ENCODE measurements at places on chromosomes 5 and 9. TPM values are rescaled to one million over a fixed set of nuclear protein-coding genes. Genes with fewer than 3 reads are reported as not detected.

- no peak for DNase-seq
These were observed 1.5 kb downstream of the PAPPA start for GRCh38 chr9:116154976-116155697.

GRCh38 chr9:108282872-108283271 is 572.9 kb downstream of the ACTL7B start:
- no peak for DNase-seq

DNA sequence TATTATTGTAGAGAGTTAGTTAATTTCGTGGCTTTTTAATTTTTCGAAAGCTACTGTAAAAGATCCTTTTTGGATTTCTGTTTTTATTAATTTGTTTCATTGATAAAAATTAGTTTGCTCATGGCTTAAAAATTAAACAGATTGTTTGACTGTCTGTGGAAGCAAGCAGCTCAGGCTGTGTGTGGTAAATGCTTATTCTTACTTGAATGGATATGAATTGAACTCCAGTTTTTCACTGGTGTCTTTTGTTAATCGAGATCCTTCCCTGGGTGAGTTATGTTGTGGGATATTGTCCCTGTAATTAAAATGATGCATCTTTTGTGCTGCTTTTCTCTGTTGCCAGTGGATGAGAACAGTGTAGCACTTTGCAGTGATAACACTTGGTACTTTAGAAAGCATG is 75.3 kb downstream of the PIK3R1 start:
- DNase-seq: no peak

DNA sequence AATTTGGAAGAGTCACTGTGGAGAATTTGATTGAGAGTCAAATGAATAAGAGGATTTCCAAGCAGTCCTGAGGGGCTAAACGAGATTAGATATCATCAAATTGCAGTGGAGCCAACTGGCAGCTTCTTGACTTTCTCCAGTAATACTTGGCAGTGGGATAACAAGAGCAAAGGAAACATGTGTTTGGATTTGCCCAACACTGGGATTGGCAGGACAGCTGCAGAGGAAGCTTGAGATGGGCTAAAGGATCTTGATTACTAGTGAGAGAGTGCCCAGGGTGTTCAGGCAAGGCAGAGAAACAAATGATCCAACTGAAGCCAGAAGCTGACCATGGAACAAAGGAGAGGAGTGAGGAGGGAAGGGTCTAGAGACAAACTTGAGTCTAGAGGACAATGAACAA is 356.0 kb upstream of the ISL1 start:
- DNase-seq: no peak

Gene UNC5A
- 0.34 TPM for total RNA-seq

DNA sequence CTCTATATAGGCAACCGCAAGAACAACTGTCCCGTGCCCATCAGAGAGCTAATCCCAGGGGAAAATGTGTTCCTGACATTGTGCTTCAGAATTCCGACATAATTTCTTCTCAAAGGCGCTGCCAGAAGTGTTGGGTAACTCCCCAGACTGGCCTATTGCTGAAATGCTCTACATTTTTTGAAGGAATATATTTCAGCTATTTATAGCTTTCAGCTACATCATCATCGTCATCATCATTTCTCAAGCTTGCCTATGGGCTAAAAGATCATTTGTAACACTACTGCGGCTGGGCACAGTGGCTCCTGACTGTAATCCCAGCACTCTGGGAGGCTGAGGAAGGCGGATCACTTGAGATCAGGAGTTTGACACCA is 49.7 kb downstream of the MYO10 start:
- no peak for DNase-seq

- DNase-seq: no peak
These were observed 22.6 kb downstream of the OTULIN start for GRCh38 chr5:14687023-14687665.

- peak; percentile 40 for DNase-seq
These were observed 16.9 kb upstream of the FBP1 start for GRCh38 chr9:94656200-94656599.

Gene ZDHHC11B
- total RNA-seq: 2.3 TPM

Gene INSL6
- total RNA-seq: not detected

Gene MYMK
- not detected for total RNA-seq

GRCh38 chr9:13728917-13729811 is 449.7 kb upstream of the MPDZ start:
- no peak for DNase-seq

Gene FOXD4L3
- total RNA-seq: not detected

Gene SHISAL2B
- total RNA-seq: not detected

DNA sequence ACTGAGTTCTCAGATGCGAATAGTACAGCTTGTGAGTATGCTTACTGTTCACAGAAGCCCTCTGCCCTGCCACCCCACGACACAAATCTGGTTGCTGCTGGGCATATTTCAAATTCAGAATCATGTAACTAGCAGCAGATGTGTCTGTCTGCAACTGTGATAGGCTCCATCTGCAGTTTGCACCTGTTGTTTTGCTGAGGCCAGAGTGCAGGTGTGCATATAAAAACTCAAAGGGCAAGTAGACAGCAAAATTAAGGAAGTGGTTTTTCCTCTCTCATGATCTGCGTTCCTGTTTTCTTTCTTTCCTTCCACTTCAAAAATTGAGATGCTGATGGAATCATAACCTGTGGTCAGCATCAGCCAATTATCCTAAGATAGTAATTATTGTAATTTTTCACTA is 1000.5 kb downstream of the PTPRD start:
- no peak for DNase-seq

Gene HSPB3
- not detected for total RNA-seq

- DNase-seq: no peak
These were observed 29.7 kb upstream of the CDK5RAP2 start for GRCh38 chr9:120609636-120610035.

DNA sequence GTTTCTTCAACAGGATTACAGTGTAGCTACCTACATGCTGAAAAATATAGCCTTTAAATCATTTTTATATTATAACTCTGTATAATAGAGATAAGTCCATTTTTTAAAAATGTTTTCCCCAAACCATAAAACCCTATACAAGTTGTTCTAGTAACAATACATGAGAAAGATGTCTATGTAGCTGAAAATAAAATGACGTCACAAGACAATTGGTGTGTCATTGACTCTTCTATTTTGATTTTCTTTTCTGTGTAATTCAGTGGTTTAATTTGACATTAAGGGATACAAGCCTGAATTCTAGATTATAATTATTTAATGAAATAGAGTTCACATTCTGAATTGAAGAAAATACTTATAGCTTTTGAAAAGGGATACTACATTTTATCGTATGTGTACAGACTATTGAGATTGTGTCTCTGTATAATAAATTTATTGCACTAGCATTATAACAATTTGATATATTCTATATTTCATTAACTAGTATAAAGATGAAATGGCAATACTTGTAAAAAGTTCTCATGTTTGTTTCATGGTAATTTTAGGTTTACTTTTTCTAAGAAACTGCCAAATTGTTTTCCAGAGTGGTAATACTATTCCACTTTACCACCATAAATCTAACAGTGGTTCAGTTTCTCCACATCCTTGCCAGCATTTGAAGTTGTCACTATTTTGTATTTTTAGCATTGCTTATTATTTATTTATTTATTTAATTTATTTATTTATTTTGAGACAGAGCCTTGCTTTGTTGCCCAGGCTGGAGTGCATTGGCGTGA is 18.7 kb downstream of the ANXA1 start:
- no peak for DNase-seq

Gene TMEM232
- total RNA-seq: 10.5 TPM
